Activated CD4-positive, CD25-positive, alpha-beta regulatory T cell treated with anti-CD3 and anti-CD28 coated beads, Interleukin-2, amount 50 U/mL, for 16 hours (primary cell): ENCODE measurements at places on chromosomes 2 and 18.
A peak's percentile ranks its signal among the peaks of the same experiment; 100 is the strongest.

GRCh38 chr2:127321303-127321702 is 27.4 kb upstream of the ERCC3 start:
- no peak for DNase-seq

DNA sequence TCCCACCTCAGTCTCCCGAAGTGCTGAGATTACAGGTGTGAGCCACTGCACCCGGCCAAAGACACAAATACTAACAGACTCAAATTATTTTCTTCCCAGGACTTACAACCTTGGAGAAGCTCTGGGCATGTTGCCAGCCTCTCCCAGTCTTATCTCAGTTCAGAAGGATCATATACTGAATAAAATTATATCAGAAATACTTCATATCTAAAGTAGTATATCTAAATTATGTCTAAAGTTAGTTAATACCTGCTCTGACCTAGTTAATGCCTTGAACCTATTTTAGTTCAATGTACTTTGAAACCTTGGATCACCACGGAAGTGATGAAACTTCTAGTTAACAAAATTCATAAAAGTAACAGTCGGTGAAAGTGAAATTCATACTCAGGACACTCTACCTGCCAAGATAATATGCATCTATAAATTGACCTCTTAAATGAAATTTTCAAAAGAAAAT is 34.4 kb upstream of the CYBRD1 start:
- DNase-seq: no peak

DNA sequence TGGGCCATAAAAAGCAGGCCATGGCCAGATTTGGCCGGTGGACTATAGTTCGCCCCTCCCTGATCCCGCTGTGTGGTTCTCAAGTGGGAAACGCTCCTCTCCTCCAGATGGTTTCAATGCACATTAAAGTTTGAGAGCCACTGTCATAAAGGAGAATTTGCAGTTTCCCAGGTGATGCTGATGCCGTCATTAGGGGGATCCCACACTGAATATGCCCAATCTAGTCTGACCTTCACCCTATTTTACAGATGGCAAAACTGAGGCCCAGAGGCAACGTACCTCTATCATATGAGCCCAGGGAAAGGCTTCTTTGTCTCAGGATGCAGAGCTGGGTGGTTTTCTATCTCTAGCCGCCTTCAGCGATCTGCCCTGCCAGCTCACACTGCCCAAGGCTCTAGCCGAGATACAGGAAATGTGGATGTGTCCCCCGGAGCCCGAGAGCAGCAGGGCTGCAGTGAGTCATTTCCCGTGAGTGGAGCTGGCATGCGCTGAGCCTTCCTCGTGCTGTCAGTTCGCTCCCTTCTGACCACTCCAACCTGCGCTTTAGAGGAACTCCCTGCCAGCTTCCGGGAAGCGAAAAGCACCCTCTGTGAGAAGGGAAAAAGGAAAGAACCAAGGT is 116.2 kb downstream of the SMAD7 start:
- DNase-seq: peak; percentile 43

GRCh38 chr18:8996771-8997432 is 105.6 kb upstream of the NDUFV2 start:
- DNase-seq: no peak

DNA sequence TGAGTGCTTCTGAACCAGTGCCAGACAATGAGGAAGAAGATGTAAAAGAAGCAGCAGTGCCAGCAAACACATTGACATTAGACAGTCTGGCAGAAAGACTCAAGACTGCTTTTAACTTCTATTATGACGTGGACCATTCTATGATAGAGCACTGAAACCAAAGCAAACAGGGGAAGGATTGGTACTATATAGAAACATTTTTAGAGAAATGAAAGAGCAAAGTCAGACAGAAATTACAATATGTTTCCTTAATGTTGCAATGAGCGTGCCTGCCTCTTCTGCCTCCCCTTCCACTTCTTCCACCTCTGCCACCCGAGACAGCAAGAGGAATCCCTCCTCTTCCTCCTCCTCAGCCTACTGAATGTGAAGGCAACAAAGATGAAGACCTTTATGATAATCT is 39.7 kb downstream of the DHX57 start:
- no peak for DNase-seq

- no peak for DNase-seq
Observed at GRCh38 chr2:109128048-109128615, 873 bp upstream of the SH3RF3 start.

DNA sequence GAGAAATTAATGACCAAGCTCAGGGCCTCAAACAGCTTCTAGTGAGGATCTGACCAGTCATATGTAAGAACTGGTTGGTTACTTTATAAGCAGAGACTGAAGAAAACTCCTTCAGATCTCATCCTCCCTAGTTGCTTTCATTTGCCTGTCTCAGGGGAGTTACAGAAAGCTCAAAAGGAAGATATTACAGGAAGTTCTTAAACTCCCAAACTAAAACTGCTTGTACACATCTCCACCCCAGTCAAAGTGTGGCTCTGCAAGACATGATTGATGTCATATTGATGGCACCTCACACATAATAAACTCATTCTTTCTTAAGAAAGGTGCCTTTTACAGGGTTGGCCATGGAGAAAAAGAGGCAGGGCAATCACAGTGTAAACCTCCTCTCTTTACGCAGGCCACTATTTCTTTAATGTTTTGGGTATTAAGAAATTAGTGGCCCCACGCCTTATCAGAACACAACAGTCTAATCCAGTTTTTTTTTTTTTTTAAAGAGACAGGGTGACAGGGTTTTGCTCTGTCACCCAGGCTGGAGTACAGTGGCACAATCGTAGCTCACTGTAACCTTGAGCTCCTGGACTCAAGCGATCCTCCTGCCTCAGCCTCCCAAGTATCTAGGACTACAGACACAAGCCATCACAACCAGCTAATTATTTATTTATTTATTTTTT is 62.6 kb upstream of the STK17B start:
- no peak for DNase-seq

DNA sequence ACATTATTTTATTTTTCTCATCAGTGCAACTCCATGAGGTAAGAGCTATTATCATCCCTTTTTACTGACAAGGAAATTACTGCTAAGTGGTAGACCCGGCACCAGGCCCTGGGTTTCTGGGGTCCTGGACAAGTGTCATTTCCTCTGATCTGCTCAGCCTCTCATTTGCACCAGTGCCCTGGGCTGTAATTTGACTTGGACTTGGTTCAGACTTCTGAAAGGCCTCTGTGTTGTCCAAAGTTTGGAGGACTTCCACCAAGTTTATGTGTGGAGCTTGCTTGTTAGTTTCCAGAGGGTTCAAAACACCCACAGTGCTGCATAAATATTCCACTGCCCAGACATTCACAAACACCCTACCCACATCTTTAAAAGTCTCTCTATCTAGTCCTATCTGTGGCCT is 44.0 kb upstream of the PPP1CB start:
- no peak for DNase-seq

- no peak for DNase-seq
Observed at GRCh38 chr18:23226930-23227725, 91.8 kb downstream of the CABLES1 start.

DNA sequence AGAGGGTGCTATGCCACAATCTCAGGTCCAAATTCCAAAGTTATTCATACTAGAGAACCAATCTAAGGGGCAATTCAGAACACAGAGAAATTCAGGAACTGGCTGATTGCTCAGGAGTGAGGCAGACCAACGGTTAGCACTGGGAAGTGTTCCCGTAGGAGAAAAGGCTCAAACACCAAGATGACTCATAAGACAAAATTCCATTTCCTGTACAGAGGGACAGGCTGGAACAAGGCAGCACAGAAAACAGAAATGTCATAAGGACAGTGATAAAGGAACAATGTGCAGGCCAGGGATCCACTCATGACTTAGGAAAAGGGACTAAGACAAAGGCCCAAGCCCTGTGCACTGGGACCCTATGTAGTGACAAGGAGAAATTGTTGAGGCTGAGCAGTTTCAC is 54.2 kb downstream of the PDE1A start:
- no peak for DNase-seq

DNA sequence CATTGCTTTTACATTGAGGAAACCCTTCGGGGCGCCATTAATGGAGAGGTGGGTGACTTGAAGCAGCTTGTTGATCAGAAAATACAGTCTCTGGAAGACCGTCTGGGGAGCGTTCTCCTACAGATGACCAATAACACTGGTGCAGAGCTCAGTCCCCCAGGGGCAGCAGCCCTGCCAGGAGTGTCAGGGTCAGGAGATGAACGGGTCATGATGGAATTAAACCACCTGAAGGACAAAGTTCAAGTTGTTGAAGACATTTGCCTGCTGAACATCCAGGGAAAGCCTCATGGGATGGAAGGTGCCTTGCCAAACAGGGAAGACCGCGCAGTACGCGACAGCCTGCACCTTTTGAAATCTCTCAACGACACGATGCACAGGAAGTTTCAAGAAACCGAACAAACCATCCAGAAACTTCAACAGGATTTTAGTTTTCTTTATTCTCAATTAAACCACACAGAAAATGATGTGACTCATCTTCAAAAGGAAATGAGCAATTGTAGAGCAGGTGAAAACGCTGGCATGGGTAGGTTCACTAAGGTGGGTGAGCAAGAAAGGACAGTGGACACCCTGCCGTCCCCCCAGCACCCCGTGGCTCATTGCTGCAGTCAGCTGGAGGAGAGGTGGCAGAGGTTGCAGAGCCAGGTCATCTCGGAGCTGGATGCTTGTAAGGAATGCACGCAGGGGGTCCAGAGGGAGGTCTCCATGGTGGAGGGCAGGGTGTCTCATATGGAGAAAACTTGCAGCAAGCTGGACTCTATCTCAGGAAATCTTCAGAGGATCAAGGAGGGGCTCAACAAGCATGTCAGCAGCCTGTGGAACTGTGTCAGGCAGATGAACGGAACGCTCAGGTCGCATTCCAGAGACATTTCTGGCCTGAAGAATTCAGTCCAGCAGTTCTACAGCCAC is 45.0 kb downstream of the EMILIN2 start:
- no peak for DNase-seq

GRCh38 chr2:228545748-228546145 is 364.3 kb upstream of the SPHKAP start:
- no peak for DNase-seq

GRCh38 chr2:48479915-48480314 is 50.0 kb upstream of the STON1 start:
- no peak for DNase-seq

DNA sequence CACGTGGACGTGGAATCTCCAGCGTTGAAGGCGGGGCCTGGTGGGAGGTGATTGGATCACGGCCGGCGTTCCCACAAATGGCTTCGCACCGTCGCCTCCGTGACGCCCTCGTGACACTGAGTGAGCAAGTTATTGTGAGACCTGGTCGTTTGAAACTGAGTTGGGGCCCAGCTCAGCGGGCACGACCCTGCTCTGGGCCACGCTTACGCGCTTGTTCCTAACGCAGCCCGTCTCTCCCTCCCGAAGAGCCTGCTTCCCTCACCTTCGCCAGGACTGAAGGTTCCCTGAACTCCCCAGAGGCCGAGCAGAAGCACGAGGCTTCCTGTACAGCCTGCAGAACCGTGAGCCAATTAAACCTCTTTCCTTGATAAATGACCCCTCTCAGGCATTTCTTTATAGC is 121.8 kb downstream of the RTP5 start:
- no peak for DNase-seq

DNA sequence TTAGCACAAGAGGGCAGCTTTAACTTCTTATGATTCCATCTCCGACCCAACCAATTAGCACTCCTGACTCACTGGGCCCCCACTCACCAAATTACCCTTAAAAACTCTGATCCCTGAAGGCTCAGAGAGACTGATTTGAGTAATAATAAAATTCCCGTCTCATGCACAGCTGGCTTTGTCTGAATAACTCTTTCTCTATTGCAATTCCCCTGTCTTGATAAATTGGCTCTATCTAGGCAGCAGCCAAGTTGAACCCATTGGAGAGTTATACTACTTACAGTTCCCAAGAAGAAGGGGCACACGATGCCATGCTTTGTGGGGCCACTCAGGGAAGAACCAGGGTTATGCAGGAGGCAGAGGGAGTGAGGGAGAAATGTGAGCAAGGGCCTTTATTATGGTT is 632.8 kb downstream of the TSN start:
- no peak for DNase-seq

- DNase-seq: no peak
Observed at GRCh38 chr2:241237047-241237446, 48.6 kb downstream of the ANO7 start.

- no peak for DNase-seq
Observed at GRCh38 chr2:240215676-240216051, 75.2 kb upstream of the OTOS start.

DNA sequence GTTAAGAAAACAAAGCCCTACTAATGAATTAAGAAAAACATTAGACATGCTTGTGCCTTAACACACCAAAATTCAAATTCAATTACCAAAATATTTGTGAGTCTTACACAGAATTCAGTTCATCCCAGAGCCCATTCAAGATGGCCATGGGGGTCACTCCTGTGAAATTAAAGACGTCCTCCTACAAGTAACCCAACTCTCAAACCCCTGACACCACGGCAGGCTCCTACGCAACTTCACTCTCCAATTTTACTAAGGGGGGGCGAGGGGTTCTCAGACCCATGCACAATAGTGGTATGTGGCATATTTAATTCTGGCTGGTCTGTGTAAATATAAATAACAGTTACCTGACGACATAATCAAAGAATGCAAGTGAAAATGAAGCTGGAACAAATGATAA is 5.0 kb downstream of the ZNF516 start:
- no peak for DNase-seq

- no peak for DNase-seq
Observed at GRCh38 chr18:57561728-57562423, 24.6 kb downstream of the FECH start.

- no peak for DNase-seq
Observed at GRCh38 chr2:184272056-184272455, 326.3 kb upstream of the ZNF804A start.

GRCh38 chr18:55763805-55764204 is 175.8 kb upstream of the TCF4 start:
- no peak for DNase-seq

DNA sequence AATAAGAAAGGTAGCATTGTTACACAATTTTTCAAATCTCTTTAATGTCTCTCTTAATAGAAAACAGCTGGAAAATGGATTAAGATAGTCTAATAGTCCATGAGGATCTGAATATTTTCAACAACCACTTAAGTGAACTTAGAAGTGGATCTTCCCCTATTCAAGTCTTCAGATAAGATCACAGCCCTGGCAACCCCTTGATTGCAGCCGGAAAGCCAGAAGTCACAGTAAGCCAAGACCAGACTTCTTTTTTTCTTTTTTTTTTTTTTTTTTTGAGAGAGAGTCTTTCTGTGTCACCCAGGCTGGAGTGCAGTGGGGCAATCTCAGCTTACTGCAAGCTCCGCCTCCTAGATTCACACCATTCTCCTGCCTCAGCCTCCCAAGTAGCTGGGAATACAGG is 18.6 kb upstream of the ZC3H15 start:
- DNase-seq: no peak

DNA sequence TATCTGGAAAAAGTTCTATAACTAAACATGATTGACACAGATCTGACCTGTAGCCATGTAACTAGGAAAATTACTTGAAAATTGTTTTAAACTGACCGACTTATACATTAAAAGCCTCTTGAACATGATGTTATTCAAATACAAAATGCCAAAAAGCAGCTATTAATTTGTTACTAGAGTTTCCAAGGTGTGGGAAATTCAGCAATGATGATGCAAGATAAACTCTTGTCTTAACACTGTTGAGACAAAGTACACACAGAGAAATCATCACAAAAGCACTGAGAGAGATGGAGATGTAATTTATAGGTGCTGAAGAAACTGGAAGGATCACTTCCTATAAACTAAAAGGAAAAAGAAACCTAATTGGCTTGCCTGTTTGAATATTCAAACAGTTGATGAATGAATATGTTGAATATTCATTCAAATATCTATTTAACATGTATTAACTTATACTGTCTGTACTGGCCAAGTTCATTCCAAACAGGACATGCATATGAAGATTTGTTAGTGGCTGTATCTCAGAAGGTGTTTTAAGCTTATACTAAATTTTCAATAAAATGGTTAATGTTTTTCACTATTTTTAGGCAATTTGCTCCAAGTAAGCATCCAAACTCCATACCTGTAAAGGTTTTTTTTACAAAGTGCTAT is 34.6 kb upstream of the WDR75 start:
- no peak for DNase-seq
